T-helper 2 cell treated with Interferon-gamma antibody and Interleukin-4, amounts not matched to agents 5 μg/mL and 100 μg/mL, for 36 hours (primary cell): ENCODE measurements at places on chromosomes 16 and 17.

GRCh38 chr16:30530163-30531037, 4.0 kb upstream of the ZNF768 start:
- DNase-seq = no peak

GRCh38 chr16:86917471-86918365, 339.4 kb downstream of the FOXL1 start:
- no peak for DNase-seq

GRCh38 chr17:64328036-64328858, 62.4 kb downstream of the PECAM1 start:
- no peak for DNase-seq

DNA sequence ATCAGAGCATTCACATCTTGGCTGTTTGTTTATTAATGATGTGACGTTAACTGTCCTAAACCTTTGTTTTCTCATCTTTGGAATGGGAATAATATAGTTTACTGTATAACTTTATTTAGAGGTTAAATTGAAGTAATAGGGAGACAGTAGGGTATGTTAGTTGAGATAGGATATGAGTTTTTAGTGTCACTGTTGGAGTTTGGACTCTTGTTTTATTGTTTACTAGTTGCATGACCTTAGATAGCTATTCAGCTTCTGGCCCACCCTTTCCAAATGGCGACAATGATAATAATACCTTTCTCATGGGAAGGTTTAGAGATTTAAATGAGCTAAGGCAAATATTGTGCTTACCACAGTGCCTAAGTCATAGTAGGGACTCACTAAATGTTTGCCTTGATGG, 28.2 kb upstream of the CDC6 start:
- no peak for DNase-seq

DNA sequence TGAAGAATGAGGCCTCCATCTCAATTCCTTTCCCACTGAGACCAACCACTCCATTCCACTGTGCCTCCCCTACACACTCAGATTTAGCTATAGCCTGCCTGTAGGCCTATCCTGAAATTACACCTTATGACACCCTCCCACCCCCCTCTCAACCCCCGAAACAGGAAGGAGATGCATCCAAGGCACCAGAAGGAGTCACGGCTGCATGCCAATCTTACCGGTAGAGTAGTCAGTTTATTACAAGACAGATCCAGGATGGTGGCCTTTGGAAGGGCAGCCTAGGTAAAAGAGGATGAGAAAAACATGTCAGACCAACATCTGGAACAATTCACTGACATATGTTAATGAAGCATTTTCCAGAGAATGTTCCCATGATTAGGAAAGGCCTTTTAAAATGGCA, 2.6 kb downstream of the LRRC59 start:
- DNase-seq = no peak

DNA sequence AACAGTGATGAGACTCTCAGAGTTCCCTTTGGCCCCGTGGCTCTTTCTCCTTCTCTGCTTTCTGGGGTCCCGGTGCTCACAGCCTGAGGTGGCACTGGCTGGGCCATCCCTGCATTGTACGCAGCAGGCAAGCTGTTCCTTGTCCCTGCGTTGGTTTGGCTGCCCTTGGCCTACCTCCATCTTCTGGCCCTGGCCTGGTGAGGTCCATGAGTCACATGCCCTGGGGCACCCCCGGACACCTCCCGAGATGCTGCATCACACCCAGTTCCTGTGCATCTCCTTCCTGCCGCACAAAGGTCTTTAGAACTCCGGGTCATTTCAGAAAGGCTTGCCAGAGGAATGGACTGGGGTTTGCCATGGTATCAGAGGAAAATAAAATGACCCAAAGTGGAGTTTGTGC, 9.5 kb downstream of the SULT1A2 start:
- DNase-seq = no peak

GRCh38 chr16:54165912-54166865, 120.4 kb downstream of the IRX3 start:
- DNase-seq = no peak

GRCh38 chr17:34465789-34466188, 102.8 kb upstream of the CCL1 start:
- no peak for DNase-seq

GRCh38 chr17:45896803-45897693, 2.7 kb downstream of the MAPT start:
- no peak for DNase-seq

GRCh38 chr17:37642681-37643080, 565 bp downstream of the DDX52 start:
- no peak for DNase-seq

DNA sequence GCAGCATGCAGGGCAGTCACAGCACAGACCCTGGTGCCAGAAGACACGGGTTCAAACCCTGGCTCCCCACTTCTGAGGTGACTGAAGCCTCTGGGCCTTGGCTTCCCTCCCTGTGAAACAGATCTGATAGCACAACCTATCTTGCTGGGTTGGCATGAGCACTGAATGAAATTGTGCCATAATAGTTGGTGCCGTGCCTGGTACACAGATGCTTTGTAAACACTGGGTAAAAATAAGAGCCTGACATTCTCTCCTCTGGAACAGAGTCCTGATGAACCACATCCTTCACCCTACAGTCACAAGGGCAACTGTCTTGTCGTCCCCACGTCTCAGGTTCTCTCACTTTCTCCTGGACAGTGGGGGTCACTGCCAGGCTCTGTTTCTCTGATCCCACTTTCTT, 35.7 kb downstream of the NOS2 start:
- no peak for DNase-seq

DNA sequence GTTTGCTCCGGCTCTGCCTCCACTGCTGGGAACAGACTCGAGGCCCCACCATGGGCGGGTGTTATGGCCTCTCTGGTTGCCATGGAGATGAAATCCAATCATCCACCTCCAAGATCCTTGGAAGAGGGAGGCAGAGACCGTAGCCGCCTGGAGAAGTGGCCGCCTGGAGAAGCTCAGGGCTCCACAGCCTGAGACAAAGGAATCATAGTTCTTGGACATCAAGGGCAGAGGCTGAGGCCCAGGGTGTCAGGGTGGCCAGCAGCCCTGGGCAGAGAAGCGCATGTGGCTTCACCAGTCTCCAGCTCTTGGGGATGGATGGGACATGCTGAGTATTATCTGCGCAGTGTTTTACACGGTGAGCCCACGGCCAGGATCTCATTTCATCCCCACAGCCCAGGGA, 36.2 kb downstream of the ABR start:
- no peak for DNase-seq

DNA sequence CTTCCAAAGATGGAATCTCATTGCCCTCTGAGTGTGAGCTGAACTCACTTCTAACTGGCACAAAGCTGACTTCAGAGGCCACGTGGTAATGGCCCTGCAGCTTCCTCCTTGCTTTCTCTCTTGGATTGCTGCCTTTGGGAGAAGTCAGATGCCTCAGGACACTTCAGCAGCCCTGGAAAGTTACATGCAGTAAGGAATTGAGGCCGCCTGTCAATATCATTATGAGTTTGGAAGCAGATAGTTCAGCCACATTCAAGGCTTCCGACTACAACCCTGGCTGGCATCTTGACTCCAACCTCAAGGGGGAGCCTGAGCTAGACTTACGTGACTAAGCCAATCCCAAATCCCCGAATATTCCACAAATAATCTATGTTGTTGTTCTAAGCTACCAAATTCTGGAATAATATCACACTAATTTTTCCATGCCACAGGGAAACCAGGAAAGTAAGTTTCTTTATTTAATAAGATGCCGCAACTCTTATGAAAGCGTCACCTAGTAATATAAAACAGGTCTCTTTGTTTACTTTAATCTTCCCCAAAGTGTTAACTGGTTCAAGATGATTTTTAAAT, 13.6 kb downstream of the CEP20 start:
- no peak for DNase-seq

GRCh38 chr17:29664743-29665480, 42.2 kb upstream of the CORO6 start:
- no peak for DNase-seq

- DNase-seq = no peak
Measured at GRCh38 chr16:57325458-57325857, 33.1 kb upstream of the CCL22 start.
